ENCODE measurements at places on chromosomes 5 and 9. TPM values are rescaled to one million over a fixed set of nuclear protein-coding genes. Genes with fewer than 3 reads are reported as not detected.

PCDHGB3 gene
- 4.2 TPM for total RNA-seq

MORN5 gene
- total RNA-seq = not detected

TLE1 gene
- total RNA-seq = 49.5 TPM

KIF3A gene
- 5.9 TPM for total RNA-seq

DNA sequence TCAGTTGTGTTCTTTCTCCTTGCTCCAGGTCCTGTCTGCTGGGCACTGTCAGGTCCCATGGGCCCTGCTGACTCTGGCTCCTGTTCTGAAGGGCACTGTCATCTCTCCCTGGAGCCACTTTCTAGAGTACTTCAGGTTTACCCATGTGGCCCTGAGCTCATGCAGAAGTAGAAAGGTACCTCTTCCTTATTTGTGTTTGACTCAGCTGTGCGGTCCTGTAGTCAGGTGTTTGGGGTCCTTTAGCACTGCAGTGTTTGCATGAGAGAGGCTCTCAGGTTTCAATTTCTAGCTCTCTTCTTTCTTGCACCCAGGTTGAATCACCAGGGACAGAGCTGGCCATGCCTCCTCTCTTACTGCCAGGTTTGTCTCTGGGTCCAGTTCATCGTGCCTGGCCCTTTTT, 71.5 kb downstream of the HSPA4 start:
- DNase-seq = no peak

GRCh38 chr9:87497604-87498045, at the start of gene DAPK1:
Gene DAPK1 (plus strand): TSS chr9:87497867. CDS start chr9:87499078, 1,211 bp downstream.
- peak; percentile 80 for DNase-seq

DNA sequence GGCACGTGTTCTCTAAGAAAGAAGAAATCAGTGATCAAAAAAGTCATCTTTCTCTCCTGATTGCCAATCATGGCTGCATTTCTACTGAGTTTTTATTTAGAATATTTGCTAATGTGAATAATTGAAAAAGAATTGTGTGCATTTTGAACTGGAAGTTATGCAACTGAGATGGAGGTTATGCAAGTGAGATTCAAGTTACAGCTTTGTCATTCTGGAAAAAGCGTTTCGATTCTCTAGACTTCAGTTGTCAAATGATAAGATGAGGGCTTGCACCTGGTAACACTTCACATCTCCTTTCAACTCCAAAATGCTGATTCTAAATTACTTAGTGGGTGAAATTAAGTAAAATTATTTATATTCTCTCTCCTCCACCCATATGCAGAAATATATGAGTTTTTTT, 36.4 kb downstream of the C6 start:
- no peak for DNase-seq

DNA sequence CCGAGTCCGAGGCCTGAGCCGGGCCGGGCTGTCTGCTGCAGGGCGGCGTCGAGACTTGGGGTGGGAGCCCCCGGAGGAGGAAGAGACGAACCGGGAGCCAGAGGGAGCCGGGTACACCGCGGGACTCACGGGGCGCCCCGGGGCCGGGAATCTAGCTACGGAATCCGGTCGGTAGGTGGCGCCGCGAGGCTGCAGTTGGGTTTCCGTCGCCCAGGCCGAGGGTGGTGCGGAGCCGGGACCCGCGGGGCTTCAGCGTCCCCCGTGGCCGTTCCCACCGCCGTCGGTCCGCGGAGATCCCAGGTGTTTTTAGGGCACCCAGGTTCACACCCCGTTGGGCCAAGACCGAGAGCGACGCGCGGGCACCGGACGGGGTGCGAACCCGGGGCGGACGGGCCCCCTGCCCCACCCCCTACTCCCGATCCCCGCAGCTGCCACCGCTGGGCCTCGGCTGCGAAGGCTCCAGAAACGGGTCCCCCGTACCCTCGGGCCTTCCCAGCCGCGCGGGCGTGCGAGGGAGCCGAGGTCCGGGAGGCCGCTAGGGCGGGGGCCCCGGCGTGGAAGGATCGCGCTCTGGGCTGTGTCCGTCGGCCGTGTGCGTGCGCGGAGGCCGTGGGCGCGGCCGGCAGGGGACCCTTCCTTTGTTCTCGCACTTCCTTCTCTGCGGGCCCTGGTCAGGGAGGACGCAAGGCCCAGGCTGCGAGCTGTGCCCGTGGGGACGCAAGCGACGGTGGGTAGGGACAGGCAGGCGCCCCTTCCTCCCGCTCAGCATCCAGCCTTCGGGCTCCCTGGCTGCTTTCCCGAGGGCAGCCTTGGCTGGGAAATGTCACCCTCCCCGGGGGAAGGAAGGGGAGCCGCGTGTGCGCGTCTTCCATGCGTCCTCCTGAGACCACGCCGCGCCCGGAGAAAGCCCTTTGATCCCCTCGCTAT, 146.6 kb downstream of the GAPVD1 start:
- peak; percentile 66 for DNase-seq

- DNase-seq = no peak
Measured at GRCh38 chr9:134846187-134846586, 34.4 kb upstream of the FCN2 start.

- peak; percentile 66 for DNase-seq
Measured at GRCh38 chr5:168219515-168220410, 71.7 kb upstream of the WWC1 start.

DNA sequence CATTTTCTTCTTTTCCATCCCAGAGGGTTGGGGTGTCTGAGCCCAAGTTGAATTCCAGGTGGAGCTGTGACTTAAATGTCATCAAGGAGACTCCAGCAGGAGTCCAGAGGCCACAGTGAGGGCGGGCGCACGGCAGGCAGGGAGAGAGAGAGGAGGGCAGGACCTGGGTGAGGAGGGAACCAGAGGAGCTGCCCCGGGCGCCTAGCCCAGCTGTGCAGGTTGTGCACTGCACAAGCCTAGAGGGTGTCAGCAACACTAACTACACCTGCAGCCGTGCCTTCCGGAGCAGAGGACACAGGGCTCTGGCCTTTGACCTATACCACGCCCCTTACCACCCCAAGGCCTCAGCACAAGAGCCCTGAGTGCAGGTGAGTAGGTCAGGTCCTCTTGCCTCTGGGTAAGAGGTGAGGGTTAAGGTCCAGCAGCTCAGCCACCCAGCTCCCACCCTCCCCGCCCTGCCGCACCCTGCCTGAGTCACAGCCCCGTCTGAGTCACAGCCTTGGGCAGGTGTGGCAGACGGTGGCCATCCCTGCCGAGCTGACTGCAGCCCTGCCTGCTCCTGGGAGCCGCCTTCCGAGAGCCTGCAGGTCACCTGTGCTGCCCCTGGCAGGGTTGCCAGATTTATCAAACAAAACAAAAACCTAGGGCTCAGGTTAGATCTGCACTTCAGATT, 6.4 kb upstream of the AGPAT2 start:
- peak; percentile 88 for DNase-seq

DNA sequence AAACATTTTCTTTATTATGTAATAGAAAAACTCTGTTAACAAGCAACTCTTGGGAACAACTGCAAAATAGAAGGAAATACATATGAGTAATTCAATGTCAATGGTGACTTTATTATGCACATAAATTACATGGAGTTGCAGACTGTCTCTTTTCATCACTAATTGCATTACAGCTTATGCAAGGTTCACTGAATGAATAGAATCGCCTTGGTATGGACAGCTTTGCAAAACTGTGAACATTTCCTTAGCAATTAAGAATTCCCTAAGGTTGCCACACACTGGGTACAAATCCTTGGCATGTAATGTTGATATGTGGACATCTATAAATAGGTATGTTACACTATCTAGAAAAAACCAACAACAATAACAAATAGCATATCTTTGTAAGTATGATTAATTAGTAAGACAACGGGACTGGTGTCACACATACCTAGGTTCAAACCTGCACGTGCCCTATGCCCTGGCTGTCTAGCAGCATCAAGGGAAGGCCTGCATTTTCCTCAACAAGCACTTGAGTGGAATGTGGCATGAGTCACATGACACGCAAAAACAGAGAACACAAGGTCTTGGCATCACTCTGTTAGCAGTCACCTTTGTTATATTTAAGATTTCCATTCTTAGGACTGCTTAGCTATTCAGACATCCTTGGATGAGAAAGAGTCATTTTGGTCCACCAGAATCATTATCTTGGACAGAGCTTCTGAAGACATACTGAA, 263.9 kb downstream of the CTNND2 start:
- DNase-seq = no peak

DNA sequence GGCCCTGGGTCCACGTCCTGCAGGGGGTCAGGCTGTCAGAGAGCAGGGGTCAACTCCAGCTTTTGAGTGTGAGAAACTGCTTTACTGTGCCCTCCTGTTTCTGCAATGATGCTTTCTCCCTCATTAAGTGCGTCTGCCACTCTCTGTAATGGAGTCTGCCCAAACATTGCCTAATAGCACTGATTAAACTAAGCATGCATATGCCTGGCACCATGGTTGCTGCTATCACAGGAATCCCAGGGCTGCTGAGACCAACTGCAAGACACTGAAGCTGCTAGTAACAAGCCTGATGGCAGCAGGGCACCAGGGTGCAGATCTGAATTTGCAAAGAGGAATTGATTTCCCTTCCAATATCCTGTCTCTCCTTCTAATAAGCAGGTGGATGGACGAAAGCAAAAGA, 125.3 kb downstream of the SLC24A2 start:
- DNase-seq = no peak

- no peak for DNase-seq
Measured at GRCh38 chr5:143164557-143164956, 238.9 kb downstream of the NR3C1 start.

Measured in body of pancreas (tissue), 4 donors.